Anterior cingulate cortex (tissue), 58 donors: ENCODE measurements at places on chromosomes 2 and 18.

GRCh38 chr18:35252466-35252865 lies 11.6 kb downstream of the ZNF397 start:
- DNase-seq, result no peak

DNA sequence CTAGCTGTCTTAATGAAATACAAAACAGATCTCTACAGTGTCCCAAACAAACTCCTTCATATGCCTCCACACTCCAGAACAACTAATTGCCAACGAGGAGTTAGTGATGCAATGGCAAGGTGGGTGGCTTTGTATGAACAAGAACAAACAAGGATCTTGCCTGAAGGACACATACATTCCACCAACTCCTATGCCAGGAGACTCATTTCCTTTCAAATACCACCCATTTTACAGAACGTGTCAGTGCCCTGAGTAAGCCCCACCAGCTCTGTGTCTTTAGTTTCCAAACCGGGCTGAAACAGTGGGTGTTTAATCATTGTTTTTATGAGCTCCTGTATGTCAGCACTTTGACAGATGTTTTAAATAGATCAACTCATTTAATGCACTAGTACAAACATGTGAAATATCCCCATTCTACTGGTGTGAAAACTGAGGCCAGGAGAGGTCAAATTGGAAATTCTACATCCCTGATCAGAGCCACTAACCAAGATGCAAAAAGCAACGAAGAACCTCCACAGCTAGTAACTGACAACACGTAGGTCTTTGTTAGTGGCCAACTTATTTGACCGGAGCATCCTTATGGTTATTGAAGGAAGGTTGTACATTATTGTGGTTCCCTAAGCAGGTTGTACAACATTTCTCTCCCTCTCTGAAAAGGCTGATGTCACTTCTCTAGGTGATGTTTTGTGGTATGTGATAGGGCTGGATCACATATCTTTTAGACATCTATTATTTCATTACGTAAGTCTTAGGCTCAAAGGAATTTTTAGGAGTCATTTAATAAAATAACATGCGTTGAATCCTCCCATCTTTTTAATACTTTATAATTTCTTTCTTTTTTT lies 534.9 kb upstream of the TNP1 start:
- DNase-seq, result no peak

DNA sequence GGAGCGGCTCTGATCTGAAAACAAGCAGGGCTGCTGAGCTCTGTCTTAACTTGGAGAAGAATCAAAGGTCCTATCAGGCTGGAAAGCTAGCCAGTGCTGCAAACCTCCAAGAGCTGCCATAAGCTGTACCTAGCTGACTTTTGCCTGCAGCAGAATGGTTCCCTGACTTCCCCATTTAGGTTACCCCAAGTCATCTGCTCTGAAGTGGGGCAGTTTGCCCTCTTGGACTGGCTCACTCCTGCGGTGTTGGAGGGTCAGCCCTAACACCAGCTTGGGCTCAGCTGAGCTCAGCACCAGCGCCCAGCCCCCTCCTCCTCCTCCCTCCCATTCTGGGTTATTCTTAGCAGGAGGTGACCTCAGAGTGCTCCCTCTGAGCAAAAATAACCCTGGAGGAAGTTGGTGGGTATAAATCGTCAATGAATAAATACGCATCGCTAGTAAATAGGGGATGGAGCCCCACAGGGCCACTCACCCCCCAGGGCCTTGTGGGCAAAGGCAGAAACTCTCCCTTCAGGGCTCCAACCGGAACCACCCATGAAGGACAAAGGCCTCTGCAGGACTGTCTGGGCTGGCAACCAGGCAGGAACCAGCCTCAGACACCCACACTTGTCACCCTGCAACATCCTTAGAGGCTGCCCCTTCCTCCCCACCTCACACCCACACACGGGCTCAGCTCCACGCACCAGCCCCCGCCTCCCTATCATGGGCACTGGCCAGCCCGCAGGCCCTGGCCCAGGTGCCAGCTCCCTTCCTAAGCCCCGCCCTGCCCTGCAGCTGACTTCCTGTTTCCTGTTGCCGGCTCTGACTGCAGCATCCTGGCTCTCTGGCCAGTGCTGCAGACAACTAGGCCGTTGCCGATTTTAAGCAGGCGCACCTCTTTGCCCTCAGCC lies 46.9 kb downstream of the DNMT3A start:
- DNase-seq, result peak; percentile 61

- no peak for DNase-seq
Measured at GRCh38 chr2:181780047-181780651, 99.8 kb upstream of the NEUROD1 start.

- DNase-seq, result no peak
Measured at GRCh38 chr2:235986361-235986760, 181.8 kb downstream of the GBX2 start.

- no peak for DNase-seq
Measured at GRCh38 chr18:49548229-49548636, 13.6 kb upstream of the LIPG start.

GRCh38 chr2:42598656-42599055 lies 30.2 kb downstream of the MTA3 start:
- DNase-seq, result no peak

DNA sequence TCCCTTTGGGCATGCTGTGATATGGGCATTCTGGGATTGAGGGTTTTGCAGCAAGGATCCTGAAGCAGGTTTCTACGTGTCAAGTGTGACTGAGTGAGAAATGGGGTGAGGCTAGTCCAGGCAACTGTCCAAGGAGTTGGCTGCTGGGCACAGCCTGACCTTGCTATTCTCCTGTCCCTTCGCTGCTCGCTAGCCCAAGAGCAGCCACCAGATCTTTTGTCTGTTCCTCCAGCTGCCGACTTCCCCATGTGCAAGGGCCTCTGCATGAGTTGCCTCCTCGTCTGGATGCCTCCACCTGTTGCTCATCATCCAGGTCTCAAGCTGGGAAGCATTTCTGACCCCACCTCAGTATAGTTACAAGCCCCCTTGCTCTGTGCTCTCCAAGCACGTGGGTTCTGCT lies 71.1 kb downstream of the DYSF start:
- DNase-seq, result no peak

DNA sequence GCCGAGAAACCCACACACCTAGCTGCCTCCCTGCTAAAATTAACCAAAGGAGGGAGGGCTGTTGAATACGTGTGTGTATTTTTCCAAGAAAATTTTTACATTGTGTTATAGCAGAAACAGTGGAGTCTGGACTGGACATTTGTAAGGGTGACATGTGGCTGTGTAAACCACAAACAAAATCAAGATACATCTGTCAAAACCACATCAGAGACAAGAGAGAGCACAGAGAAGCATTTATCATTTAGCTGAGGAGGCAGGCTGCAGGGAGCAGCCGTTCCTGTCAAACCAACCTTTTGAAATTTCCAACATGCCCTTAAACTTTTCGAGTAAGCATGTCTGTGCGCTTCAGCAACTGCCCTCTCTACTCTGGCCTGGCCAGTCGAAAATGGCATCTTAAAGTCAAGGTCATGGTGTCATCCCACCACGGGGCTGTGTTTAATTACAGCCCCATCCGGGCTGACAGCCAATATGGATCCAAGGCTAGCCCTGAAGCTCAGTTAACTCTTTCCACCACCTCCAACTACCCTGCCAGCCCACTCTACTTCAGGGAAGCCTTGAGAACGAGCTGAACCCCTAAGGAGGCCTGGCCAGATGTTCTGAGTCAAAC lies 8.4 kb downstream of the BCL11A start:
- no peak for DNase-seq

GRCh38 chr2:23291239-23291638 lies 93.7 kb upstream of the KLHL29 start:
- DNase-seq, result no peak

- DNase-seq, result no peak
Measured at GRCh38 chr18:49189772-49190171, 239.0 kb upstream of the SMAD7 start.

DNA sequence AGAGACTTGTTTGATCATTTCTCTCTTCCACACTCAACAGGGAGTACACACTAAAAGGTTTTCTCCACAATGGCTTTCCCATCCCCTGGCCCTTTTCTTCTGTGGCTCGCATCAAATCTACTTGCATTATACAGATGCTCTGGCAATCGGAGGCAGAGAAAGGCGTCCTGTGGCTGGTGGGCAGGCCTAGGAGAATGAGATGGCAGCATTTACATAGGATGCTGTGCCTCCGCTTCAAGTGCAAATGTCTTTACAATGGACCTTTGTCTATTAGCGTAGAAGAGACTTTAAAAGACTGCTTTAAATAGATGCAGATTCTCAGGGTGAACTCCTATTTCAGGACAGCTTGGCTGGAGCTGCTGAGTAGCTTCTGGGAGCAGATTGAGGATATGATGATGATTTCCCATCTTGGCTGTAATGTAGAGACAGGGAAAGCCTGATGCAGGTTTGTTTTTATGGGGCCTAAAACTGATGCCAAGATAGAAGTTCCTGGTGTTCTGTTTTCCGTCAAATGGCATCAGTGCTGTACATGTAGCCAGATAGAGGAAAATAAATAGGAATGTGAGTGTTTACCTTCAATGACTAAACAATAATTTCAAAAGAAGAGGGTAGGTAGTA lies 423.4 kb downstream of the RND3 start:
- no peak for DNase-seq

DNA sequence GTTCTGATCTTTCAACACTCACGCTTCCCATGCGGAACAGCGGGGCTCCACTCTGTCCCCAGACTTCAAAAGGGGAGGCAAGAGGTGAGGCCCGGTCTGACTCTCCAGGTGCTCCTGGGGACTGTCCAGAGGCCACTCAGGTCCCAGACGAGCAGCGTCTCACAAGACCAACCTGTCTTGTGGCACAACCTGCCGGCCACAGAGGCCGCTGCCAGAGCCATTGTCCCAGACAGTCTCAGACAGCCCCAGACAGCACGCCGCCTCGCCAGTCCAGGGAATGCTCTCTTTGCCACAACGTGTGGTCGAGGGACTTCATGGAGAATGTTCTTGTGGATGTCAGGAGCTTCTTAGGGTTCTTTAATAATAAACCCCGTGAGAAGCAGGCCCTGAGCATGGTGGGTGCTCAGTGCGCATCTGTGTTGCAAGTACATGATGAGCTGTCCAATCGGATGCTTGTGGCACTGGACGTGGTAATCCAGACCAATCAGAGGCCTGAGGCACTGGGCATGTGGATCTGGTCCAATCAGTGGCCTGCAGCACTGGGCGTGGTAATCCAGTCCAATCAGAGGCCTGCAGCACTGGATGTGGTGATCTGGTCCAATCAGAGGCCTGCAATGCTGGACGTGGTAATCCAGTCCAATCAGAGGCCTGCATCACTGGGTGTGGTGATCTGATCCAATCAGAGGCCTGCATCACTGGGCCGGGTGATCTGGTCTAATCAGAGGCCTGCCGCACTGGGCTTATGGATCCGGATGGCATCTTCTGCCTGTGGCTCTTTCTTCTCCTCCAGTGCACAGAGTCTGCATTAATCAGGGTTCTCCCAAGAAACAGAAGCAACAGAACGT lies 76.4 kb downstream of the TMEM18 start:
- DNase-seq, result no peak

DNA sequence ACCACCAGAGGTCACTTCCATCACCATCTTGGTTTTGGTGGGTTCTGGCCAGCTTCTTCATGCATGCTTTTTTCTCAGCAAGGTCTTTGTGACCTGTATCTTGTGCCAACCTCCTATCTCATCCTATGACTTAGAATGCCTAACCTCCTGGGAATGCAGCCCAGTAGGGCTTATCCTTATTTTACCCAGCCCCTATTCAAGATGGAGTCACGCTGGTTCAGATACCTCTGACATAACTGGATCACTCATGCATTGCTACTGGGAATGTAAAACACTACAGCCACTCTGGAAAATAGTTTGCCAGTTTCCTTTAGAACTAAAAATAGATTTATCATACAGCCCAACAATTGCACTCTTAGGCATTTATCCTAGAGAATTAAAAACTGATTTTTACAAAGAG lies 219.2 kb downstream of the IRS1 start:
- DNase-seq, result no peak

GRCh38 chr2:241208058-241208457 lies 19.6 kb downstream of the ANO7 start:
- DNase-seq, result no peak

- no peak for DNase-seq
Measured at GRCh38 chr2:129439406-129440302, 539.8 kb upstream of the RAB6C start.

- no peak for DNase-seq
Measured at GRCh38 chr2:55729136-55729685, 35.6 kb upstream of the PNPT1 start.
